Activated CD4-positive, alpha-beta T cell treated with anti-CD3 and anti-CD28 coated beads, Interleukin-2, Interleukin-4, amounts not matched to agents 100 ng/mL and 50 ng/mL, durations not matched to agents 16 hours and 8 hours (primary cell): ENCODE measurements at places on chromosomes 4 and X.

DNA sequence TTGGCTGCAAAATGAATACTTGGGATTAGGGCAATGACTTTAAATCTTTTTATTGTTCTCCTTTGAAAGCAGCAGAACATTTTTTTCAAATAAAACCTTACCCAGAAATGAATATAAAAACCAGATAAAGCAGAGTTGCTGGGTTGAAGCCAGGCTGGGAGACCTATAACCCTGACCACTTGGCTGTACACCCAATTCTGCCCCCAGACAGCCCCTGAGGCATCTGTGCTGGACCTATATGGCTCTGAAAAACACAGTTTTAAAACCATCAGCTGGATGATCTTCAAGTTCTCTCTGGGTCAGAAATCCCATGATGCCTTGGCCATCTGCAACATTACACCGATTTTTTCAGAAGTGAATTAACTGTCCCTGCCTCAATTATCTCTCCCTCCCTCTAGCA lies 23.7 kb upstream of the GLRA2 start:
- no peak for DNase-seq

GRCh38 chr4:140296335-140297220 lies 76.9 kb upstream of the SCOC start:
- DNase-seq: no peak

DNA sequence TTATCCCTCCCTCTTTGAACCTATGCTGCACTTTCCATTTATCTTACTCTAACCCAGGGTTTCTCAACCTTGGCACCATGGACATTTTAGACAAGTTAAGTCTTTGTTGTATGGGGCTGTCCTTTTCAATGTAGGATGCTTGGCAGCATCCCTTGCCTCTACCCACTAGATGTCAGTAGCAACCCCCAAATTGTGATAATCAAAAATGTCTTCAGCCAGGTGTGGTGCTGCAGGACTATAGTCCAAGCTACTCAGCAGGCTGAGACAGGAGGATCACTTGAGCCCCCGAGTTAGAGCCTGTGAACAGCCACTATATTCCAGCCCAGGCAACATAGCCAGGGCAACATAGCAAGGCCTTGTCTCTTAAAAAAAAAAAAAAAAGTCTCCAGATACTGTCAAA lies 7.0 kb downstream of the LRCH2 start:
- peak; percentile 3 for DNase-seq

DNA sequence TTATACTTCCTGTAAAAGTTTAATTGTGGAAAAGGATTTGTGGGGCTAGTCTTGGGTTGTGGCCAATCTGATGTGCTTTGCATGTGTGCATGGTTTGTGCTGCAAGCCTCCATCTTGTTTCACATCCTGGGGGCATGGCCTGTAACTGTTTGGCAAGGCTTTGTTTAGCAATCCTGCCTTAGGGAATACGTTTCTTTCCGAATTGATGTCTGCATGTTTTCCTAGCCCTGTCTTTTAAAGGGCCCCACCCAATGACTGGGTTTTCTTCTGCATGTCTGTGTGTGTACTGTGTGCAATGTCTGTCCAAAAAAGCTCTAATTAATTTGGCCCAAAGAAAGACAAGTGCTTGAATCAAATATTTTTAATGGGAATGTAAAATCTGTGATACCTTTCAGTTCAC lies 74.6 kb upstream of the MID1IP1 start:
- no peak for DNase-seq

GRCh38 chr4:17126321-17126966 lies 228.0 kb upstream of the LDB2 start:
- no peak for DNase-seq

GRCh38 chr4:6714954-6715353 lies 1.0 kb upstream of the BLOC1S4 start:
- no peak for DNase-seq

DNA sequence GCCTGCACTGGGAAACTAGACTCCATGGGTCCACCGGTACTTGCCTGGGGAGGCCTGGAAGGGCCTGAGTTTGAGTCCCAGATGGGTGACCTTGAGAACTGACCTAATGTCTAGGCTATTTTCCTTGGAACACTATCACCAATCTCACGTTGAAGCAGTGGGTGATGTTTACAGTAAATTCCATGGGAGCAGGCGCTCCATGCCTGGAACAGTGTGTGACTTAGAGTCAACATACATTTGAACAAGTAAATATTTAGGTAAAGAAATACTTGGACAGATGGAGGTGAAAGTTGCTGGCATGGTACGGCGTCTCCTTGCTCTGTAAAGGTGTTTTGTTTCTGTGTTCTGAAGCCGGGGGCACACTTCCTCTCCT lies 47.5 kb downstream of the TBC1D14 start:
- no peak for DNase-seq

DNA sequence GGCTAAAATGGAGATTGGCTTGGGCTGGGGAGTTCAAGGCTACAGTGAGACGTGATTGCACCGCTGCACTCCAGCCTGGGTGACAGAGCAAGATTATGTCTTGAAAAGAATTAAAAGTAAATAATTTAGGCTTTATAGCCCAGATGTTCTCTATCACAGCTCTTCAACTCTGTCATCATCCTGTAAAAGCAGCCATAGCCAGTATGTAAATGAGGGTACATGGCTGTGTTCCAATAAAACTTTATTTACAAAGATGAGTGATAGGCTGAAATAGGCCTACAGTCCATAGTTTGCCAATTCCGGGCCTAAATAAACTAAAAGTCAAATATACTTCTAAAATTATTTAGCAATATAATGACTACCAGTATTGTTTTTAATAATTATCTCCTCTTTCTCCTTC lies 9.2 kb downstream of the RRH start:
- DNase-seq: no peak

GRCh38 chrX:13412208-13412600 lies 92.4 kb upstream of the ATXN3L start:
- DNase-seq: no peak

DNA sequence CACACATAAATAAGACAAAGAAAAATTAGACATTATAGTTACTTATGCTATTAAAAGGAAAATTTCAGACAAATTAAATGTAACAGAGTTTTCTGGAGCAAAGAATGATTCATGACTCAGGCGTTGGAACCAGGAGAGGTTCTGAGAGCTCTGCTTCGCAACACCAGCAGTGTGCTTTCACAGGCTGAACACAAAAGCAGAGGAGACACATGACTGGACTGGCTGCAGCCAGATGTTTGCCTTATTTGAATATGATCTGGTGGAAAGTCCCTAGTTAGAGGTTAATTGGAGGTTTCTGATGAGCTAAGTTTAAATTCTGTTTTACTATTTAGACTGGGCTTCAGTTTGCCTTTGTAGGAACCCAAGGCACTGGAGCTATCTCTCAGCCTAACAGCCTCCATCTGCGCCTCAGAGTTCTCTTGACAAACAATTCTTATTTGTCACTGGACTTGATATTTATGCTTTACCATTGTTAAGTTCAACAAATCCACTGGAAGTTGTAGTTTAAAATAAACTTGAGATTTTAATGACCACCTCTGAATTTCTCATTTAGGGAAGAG lies 16.2 kb downstream of the BOD1L1 start:
- DNase-seq: peak; percentile 12

DNA sequence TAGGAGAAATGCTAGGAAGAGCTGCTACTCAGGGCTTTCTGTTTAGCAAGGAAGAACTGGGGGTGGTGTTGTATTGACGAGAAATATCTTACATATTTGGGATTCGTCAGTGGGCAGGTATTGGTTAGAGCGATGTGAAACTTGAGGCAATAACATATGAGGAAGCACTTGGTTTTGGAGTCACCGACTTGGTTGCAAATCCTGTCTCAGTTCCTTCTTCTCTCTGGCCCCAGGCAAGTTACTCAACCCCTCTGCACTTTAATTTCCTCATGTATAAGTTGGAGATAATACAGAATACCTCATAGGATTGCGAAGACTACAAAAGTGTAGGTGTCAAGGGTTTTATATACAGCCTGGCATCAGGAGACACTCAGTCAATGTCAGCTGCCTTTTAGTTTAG lies 34.1 kb downstream of the GPAT3 start:
- DNase-seq: no peak

GRCh38 chrX:31483336-31483735 lies 411.5 kb upstream of the FTHL17 start:
- DNase-seq: no peak

DNA sequence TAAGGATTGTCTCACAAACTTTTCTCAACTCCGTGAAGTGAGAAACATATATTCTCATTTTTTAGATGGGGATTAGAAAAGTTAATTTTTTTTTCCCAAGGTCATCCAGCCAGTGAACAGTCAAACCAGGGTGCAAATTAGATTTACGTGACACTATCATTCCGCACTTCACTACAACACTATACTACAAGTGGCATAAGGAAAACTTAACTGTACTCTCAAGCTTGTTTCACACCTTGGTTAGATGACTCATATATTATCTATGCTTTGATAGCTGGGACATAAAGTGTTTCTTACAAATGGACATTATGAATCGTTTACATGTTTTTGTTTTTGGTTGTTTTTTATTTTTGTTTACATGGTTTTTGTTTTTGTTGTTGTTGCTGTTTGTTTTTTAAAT lies 525.7 kb downstream of the PPARGC1A start:
- no peak for DNase-seq

DNA sequence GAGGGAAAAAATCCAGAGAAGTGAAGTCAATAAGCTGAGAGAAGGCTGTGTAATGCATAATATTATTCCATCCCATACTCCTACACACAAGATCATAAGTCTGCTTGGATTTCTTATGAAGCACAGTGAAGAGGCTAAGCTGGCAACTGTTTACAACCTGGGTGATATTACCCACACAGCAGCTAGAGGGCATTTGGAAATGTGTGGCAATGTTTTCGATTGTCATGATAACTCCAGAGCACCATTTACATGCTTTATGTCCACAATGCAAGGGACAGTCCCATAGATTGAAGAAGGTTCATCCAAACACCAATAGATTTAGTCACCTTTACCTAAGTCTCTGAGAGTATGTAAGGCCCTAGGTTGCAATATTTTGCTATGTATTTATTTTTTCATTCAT lies 412.2 kb downstream of the PPP3CA start:
- no peak for DNase-seq

GRCh38 chrX:71439420-71439819 lies 73.3 kb downstream of the TAF1 start:
- no peak for DNase-seq

- DNase-seq: peak; percentile 89
Measured at GRCh38 chr4:40055511-40055862, 1.2 kb upstream of the N4BP2 start.

DNA sequence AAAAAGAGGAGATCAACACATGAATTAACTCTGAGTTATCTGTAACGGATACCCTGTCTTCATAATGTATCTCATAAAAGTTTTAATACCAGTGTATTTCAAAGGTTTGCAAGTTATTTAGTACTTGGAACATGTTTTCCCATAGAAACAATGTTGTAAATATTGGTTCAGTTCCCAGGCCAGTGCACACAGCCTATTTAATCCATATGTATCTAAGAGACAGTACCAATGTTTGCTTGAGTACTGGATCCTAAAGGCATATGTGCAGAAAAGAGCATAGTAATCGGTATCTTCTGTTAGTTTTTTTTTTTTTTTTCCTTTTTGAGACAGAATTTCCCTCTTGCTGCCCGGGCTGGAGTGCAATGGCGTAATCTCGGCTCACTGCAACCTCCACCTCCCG lies 46.1 kb downstream of the SLIT2 start:
- no peak for DNase-seq

DNA sequence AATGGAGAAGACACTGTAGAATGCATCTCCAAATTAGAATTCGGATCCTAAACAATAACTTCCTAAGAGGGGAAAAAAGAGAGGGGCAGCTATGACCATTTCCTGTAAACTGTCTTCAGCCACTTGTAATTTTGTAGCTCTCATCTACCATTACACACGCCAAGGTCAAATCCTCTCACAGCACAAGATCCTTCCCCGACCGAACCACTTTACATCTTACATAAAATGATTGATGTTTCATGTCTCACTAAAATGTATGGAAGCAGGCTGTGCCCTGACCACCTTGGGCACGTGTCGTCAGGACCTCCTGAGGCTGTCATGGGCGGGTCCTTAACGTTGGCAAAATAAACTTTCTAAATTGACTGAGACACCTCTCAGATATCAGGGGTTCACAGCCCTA lies 24.1 kb upstream of the PBDC1 start:
- DNase-seq: peak; percentile 54

GRCh38 chr4:146134761-146135445 lies 40.6 kb upstream of the LSM6 start:
- DNase-seq: no peak

- no peak for DNase-seq
Measured at GRCh38 chr4:38814386-38814785, 9.8 kb upstream of the TLR1 start.

DNA sequence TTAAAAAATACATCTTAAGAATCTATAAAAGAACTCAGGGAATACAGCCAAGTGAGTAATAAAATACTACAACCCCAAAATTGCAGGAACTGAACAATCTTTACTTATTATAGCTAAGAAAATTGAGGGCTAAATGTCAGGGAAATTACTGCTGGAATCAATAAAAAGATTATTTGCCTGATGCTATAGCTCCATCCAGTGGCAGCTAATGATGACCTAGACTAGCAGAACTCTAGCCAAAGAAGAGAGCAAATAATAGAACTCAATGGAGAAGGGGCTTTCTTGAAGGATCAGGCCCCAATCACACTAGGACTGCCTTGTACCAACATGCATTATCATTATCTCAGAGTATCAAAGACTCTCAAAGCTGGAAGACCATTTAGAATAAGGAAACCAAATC lies 85.0 kb upstream of the FAM241A start:
- peak; percentile 9 for DNase-seq

DNA sequence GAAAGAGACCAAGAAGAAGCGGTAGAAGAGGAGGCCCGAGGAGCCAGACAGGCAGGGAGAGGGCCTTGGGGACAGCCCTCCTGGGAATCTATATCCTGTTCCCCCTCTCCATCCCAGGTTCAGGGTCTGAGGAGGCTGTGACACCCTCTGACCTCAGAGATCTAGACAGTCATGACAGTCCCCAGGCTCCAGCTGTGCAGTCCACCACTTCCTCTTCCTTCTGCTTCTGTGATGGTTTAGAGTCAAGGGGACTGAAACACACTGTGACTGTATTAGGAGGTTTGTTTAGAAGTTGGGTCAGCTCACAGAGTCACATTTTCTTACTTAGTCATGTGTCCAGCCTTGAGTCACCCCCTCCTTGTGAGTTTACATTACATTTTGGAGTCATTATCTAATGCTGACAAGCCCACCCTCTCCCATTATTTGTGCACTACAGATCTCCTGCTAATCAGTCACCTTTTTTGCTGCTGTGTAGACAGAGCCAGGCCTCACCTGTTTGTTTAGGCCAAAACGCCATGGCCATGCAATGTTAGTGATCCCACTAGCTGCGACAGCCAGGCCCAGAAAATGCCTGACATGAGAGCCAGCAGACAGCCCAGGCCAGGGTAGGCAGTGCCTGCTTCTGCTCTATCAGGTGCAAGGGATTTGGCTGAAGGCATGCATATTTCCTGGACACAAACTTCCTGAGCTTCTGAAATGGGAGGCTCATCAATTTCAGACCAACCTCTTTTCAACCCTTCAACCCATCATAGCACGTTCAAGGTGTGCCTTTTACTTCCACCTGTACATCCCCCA lies 26.0 kb downstream of the MANBA start:
- DNase-seq: peak; percentile 32

- no peak for DNase-seq
Measured at GRCh38 chr4:24671849-24672248, 87.5 kb upstream of the DHX15 start.
